ENCODE measurements at places on chromosomes 2 and 18. TPM values are rescaled to one million over a fixed set of nuclear protein-coding genes. Genes with fewer than 3 reads are reported as not detected.

The GCG gene
- total RNA-seq: not detected

The GKN1 gene
- not detected for total RNA-seq

The ASB18 gene
- total RNA-seq: not detected

The CYP1B1 gene
- 12.2 TPM for total RNA-seq

The DNAJC5G gene
- not detected for total RNA-seq

The DYNAP gene
- not detected for total RNA-seq

- DNase-seq: peak; percentile 91
Measured at GRCh38 chr2:241882091-241882625, 12.6 kb downstream of the RTP5 start.

DNA sequence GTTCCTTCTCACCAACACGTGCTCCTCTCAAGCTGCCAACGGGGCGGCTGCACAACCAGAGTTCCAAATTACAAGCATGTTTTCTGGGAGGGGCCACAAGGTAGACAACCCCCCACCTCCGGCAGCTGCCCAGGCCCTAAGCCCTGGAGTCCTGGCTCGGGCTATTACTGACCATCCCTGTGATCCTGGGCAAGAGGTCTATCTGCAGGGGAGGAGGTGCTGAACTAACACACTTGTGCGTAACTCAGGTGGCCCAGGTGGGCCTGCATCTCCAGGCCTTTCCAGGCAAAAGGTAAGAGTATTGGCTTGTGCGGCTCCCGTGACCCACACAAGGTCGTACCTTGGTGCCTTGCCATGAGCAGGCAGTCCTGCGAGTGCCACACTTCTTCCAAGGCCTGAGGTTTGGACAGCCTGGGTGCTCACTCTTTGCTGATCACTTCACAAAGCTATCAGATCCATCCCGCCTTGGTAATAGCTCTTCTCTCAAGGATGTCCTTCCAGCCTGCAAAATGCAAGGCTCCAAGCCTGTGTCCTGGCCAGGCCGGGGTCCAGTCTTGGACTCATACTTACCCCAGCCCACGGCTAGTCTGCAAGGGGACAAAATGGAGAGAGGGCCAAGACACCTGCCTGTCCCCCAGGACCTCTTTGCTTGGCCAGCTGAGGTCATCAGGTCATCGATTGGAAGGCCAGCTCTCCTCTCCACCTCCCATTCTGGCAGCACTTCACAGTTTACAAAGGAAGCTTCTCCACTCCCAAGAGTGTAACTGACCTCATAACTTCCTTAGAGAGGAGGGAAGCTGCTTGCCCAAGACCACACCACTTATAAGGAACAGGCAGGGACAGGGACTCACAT, 33.9 kb downstream of the ADRA2B start:
- no peak for DNase-seq

- DNase-seq: no peak
Measured at GRCh38 chr2:227785293-227785692, 28.3 kb upstream of the CCL20 start.

DNA sequence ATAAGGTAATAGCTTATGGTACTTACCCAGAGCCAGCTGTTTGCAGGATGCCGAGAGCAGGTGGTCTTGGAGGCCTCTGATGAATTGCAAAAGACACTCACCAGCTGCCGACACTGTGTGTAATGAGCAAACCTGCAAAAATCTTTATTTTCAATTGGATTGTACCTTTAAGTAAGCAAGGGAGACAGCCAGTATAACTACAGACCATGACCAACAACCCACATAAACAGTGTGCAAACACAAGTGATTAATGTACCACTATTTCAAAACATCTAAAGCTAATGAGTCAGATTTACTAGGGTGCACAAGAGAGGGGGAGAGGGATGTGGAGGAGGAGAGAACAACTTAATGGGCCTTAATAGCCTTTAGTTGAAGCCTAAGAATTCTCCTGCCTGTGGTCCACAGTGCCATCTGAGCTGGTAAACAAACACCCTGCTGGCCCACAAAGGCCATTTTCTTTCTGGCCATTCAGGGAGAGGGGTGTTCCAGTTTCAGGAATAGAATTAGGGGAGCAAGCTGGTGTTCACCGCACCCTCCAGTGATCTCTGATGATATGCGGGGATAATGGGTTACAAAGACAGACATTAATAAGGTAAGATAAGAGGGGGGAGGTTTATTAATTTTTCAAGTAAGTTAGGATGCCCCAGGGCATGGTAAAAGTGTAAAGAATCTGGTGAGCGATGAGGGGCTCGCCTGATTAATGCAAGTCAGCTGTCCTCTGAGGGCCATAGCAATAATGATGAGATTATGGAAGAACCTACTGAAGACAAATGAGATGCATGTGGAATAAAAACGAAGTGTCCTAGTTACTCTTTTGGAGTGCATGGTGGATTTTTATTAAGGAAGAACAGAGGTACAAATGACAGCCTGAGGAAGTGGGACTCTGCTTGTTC, 196.4 kb downstream of the HRH4 start:
- no peak for DNase-seq

DNA sequence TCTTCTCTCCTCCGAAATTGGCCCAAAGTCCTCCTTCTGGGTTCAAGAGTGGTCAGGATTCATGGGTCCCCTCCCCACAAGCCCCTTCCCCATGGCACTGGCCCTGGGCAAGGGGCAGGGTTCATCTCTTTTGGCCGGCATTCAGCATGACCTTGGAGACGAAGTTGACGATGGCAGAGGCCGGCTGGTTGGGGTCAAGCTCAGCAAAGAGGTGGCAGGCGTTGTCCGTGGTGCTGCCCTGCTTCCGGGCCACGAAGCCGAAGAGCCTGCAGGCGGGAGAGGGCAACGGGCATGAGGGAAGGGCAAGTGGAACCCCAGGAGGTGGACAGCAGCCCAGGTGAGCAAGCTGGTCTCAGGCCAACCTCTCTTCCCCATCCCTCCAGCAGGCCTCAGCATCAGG, 198.5 kb downstream of the TNS1 start:
- peak; percentile 67 for DNase-seq

DNA sequence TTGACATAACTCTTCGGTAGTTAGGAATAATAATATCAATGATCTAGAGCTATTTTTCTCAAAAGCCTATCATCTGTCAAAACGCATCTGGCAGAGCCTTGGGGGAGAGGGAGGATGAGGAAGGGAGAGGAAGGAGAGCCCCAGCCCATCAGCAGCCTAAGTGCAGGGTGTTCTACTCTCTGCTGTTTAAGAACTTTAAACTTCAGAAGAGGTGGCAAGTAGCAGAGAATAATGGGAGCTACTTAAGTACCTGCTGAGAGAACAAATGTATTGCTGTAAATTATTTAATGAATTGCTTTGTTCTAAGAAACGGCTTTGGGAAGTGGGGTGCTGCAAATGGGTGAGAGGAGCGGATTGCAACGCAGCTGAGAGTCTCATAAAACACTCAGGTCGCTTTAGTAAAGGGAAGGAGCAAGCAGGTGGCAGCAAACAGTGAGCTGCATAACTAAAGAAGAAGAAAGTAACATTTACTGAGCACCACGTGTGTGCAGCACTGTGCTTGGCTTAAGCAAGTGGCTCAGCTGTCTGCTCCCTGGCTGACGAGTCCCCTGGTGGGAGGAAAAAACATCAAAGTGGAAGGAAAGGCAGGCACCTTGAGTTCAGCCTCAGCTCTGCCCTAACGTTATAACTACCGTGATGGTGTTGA, 26.3 kb upstream of the SH3RF3 start:
- DNase-seq: no peak

DNA sequence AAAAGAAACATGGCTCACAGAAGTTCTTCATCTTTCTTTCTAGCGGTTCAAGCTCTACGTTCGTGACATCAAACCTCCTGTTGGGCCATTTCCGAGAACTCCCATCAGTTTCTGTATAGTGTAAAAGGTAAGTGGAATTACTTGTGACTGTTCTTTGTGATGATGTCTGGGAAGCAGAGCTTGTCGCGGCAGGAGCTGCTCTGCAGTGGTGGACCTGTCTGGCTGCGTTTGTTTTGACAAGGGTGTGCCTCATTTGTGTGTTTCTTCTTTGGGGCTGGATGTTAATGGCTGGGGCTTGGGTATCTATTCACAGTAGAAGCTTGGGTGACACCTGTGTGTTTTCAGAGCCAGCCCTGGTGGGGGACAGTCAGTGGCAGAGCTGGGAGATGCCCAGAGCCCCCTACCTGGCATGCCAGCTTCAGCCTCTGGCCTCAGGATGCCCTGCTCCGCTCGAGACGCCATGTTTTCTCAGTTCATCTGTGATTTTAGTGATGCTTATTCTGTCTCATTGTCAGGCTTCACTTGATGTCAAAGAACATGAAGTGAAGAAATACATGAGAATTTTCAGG, 59.6 kb downstream of the LDLRAD4 start:
- no peak for DNase-seq

- DNase-seq: peak; percentile 86
Measured at GRCh38 chr2:234951664-234952269, at the start of gene SH3BP4. TSS of gene SH3BP4 (plus strand) at chr2:234952017. CDS start at chr2:235035003, 82,986 bp downstream.

- no peak for DNase-seq
Measured at GRCh38 chr2:237486334-237486818, 675 bp upstream of the MLPH start.

GRCh38 chr2:16201848-16202247, 261.5 kb downstream of the MYCN start:
- no peak for DNase-seq

- no peak for DNase-seq
Measured at GRCh38 chr2:118119158-118119727, 31.0 kb downstream of the INSIG2 start.

- DNase-seq: no peak
Measured at GRCh38 chr18:56451188-56451587, 187.2 kb downstream of the TXNL1 start.

Data from sigmoid colon (tissue), 7 donors.